Spleen (tissue), 13 donors: ENCODE measurements at places on chromosomes 7 and 10. TPM values are rescaled to one million over a fixed set of nuclear protein-coding genes. Genes with fewer than 3 reads are reported as not detected.

- DNase-seq: no peak
Measured at GRCh38 chr7:117350027-117350426, 27.2 kb upstream of the WNT2 start.

DNA sequence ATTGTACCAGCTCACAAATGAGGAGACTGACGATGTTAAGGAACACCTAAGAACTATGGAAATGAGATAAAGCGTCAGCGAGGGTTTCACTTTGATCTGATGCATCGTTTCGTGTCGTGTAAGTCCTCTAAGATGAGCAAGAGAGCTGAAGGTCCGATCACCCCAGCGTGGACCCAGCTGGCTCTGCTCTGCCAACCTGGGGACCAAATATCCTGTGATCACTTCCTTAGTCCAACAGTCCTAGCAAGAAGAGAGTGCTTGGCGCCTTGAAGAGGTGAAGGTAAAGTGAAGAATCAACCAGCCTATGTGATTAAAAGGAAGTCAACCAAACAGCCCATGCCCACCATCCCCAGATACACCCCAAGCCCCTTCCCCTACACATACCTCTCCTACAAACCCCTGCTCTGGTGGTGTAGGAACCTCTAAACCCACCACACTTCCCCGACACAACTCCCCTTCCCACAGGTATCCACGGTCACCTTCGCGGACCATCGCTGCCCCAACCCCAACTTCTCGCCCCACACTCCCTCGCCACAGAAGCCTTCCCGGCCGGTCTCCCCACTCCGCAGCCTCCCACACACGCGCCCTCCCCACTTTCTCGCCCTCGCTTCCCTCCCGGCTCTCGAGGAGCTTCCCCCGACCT is 722 bp downstream of the UPF2 start:
- no peak for DNase-seq

- peak; percentile 81 for DNase-seq
Measured at GRCh38 chr7:50792342-50793119, 9.8 kb upstream of the GRB10 start.

GRCh38 chr10:34087095-34087418 is 728.0 kb downstream of the PARD3 start:
- DNase-seq: no peak

GRCh38 chr7:124996778-124997177 is 67.2 kb upstream of the POT1 start:
- no peak for DNase-seq

DNA sequence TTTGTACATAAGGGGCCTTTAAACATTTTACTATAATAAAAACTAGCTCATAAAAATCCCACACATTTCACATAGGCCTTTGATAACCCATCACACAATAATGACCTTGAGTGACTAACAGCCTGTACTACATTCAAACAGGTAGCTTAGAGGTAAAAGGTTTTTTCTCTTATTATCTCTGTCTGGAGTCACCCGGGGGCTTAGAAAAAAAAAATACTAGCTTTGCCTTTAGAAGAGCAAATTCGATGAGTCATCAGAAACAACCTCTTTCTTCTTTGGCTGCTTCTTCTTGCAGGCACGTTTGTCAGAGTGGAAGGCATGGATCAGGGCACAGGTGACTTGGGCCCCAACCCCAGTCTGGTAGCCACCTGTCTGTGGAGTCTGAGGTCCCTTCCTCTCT is 43.4 kb upstream of the ADO start:
- DNase-seq: no peak

GRCh38 chr7:20114468-20114867 is 102.7 kb downstream of the MACC1 start:
- no peak for DNase-seq

DNA sequence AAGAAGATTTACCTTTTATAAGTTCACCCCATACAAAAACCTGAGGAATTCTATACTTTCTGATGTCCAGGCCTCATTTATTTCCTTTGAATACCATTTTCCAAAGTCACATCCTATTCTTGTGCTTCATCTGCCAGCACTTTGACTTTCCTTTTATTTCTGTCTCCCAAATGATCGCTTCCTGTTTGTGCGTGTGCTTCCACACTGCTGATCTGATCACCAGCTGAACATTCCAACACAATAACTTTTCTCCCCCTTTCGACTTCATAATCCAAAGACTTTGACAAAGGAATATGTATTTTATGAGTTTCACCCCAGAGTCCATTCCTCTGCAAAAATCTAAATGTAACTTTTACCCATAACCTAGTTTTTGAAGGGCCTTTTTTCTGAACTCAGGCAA is 3.1 kb downstream of the ELAPOR2 start:
- no peak for DNase-seq

DNA sequence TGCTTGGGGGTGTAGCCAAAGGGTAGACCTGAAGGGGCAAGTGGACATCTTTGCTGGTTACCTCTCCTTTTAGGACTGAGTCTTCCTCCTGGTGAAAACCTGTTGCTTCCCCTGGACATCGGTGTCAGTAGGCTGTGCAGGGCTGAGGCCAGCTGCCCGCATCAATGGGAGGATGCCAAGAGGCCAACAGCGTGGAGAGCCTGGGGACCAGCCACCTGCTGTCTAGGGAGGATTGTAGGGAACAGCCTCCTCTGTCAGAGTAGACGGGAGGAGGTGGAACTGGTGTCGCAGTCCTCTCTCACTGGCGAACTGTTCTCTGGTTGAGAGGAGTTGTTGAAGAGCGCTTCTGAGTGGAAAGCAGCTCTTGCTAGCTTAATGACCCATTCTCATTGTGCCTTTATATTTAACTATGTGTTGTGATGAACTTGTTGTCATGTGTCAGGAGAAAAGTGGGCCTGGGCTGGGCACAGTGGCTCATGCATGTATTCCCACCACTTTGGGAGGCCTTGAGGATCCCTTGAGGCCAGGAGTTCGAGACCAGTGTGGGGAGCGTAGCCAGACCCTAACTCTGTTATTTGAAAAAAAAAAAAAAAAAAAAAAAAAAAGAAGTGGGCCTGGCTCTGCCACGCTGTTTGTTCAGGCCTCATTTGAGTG is 1.8 kb downstream of the SUFU start:
- DNase-seq: peak; percentile 80

- no peak for DNase-seq
Measured at GRCh38 chr7:12518920-12519681, 51.4 kb upstream of the SCIN start.

- no peak for DNase-seq
Measured at GRCh38 chr7:135257790-135258189, 24.2 kb downstream of the STRA8 start.

DNA sequence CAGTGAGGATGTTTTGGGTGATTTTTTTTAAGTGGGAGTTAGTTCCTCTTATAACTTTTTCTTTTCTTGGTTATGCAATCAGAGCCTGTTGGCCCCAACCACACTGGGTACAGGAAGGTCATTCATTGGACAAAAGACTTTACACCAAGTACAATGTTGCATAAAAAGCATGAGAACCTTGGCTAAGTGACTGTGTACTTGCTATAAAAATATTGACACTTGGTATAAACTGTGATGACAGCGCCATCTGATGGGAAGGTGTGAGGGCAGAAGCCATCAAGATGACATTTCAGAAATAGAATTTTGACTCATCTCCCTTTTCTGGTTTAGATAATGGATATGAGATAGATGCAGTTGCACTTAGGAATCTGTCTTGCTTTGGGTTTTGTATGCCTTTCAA is 126.4 kb upstream of the CCDC6 start:
- no peak for DNase-seq

DNA sequence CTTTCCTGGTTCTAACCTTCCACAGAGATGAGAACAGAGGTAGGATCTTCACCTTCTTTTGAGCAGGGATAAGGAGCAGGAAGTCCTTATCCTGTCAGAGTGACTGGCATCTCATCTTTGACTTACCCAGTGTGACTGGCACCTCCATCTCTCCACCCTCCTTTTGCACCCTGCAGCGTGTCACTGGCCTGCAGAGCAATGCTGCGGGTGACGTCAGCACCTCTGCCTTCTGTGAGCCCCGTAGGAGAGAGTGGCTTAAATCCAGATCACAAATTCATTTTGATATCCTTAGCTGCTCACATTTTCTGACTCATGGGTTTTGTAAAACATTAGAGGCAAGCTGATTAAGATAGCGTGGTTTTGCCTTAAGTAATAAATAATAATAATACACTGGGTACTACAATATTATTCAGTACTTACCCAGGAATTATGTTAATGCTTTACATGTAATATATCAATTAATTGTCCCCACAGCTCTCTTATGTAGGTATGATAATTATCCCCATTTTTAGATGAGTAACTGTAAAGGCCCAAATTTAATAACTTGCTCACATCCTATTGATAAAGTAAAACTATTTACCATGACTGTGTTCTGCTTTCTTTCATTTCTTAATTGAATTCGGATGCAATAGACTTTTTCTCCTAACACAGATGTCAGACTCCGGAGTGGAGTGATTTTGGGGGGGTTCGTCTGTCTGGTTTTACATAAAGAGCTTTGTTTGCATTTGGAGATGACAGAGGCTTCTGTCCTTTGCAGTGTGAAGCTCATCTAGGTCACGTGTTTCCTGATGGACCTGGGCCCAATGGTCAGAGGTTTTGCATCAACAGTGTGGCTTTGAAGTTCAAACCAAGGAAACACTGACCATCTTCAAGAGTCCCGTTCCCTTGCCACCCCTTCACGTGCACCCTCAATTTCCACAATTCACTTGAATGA is 24.9 kb downstream of the MSRB2 start:
- DNase-seq: no peak

DNA sequence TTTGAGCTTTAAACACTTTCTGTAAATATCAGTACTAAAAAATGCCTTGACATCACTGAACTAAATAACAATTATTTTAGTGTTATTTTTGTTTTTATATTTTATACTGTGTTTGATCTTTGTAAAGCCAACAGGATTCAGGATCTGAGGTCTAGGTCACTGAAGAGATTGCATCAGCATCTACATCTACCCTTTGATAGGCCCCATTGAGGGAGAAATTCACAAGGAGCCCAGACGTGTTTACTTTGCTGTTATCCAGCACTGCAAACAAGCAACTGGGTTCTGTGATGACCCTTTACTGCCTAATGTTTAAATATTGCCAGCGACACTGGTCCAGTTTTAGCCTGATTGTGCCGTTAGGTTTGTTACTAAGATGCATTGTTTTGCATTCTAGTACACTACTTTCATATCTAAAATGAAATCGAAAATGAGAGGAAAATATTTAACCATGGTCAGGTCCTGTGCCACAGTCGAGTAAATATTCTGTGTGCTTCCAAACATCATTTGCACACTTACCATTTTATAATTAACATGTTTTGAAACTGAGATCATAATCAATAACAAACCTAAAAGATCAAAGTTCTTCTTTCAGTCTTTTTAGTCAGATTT is 48.7 kb downstream of the SP8 start:
- DNase-seq: no peak

AOC1 gene
- total RNA-seq: not detected

MOGAT3 gene
- not detected for total RNA-seq

SLC16A12 gene
- total RNA-seq: not detected

RNF32 gene
- total RNA-seq: 0.34 TPM

RELN gene
- 0.03 TPM for total RNA-seq

BAIAP2L1 gene
- total RNA-seq: 0.88 TPM
